Large intestine (tissue), 12 donors: ENCODE measurements at places on chromosomes 13 and 19.
A peak's percentile ranks its signal among the peaks of the same experiment; 100 is the strongest.

DNA sequence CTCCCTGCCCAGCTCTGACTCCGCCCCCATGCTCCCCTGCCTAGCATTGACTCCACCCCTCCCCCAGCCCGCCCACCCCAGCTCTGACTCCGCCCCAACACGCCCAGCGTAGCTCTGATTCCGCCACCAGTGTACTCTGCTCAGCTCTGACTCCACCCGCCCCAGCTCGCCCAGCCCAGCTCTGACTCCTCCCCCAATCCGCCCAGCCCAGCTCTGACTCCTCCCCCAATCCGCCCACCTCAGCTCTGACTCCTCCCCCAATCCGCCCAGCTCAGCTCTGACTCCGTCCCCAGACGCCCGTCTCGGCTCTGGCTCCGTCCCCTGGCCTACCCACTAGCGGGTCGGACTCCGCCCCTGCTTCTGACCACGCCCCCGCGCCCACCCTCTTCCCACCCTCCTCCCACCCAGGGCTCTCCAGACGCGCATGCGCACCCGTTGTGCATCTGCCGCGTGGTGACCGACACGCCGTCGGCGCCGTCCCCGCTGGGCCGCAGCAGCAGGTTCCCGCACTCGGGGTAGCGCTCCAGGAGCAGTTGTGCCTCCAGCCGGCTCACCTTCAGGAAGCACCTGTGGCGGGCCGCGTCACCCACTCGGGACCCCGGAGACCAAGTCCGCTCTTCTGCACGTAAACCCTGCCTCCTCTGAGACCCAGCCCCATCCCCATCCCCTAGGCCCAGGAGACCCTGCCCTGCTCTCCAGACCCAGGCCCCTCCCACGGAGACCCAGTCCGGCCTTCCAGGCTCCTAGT is 10.2 kb downstream of the STAP2 start:
- DNase-seq = peak; percentile 91

DNA sequence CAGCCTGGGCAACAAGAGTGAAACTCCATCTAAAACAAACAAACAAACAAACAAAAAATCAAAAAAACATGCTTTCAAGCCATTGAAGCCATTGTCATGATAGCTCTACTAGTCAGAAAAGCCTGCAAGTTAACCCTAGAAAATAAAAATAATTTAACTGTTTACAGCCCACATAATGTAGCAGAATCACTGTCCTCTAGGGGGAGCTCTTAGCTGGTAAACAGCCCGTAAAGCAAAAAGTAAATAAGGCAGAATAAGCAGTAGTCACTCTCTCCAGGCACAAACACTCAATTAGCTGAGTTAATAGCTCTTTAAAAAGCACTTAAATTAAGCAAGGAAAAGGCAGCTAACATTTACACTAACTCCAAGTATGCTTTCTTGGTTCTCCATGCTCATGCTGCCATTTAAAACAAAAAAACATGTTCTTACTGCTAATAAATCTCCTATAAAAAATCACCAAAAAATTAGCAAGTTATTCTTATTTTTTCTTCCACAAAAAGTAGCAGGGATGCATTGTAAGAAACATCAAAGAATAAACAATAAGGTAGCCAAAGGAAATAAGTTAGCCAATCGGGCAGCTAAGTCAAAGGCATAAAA is 11.3 kb downstream of the LILRB4 start:
- no peak for DNase-seq

- DNase-seq = peak; percentile 3
Measured at GRCh38 chr19:36528921-36529518, 949 bp upstream of the ZNF260 start.

GRCh38 chr19:17460372-17461230 is at the start of gene NXNL1:
Gene NXNL1 (minus strand): TSS chr19:17460926. CDS start chr19:17460869, 57 bp downstream.
- no peak for DNase-seq

DNA sequence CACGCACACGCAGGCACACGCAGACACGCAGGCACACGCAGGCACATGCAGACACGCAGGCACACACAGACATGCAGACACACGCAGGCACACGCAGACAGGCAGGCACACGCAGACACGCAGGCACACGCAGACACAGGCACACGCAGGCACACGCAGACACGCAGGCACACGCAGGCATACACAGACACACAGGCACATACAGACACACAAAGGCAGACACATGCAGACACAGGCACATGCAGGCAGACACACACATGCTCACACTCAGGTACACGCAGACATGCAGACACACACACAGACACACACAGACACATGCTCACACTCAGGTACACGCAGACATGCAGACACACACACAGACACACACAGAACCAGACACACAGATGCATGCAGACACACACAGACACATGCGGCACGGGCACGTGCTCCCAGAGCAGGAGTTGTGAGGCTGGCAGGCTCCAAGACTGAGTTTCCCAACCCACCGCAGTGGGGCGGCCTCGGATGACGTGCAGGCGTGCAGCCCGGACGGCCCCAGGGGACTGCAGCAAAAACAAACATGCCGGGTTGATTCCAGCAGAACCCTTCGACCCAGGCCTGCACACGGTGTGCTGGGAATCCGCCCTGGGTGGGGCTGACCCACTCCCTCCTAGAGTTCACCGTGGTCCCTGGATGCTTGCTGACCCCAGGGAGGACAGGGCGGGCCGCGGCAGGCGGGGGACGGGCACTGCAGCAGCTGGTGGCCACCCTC is 100.0 kb downstream of the GADD45B start:
- no peak for DNase-seq

DNA sequence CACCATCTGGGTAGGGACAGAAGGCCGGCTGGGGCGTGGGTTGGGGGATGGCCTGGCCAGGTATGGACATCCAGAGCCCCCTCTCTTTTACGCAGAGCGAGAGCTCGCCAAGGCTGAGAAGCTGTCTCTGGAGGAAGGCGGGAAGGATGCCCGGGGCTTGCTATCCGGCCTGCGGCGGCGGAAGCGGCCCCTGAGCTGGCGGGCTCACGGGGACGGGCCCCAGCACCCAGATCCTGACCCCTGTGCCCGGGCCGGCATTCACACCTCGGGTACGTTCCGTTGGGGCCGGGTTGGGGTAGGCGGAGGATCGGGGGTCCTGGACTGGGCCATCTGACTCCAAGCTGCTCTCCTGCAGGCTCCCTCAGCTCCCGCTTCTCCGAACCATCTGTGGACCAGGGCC is 8.7 kb upstream of the SCN1B start:
- no peak for DNase-seq

DNA sequence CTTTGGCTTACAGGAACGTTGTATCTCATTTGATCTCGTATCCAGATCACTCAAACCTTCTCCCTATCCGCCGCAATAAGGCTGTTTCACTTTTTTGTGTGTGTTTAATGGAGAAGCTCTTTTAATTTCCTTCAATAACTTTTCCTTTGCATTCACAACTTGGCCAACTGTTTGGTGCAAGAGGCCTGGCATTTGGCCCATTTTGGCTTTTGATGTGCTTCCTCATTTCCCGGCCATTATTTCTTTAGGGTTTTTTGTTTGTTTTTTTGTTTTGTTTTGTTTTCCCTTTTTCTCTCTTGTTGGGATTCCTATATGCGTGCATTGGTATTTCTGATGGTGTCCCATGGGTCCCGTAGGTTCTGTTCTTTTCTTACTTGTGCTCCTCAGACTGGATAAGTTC is 6.1 kb upstream of the UPF3A start:
- DNase-seq = no peak

- peak; percentile 34 for DNase-seq
Measured at GRCh38 chr19:10193790-10194499, 808 bp downstream of the DNMT1 start.

GRCh38 chr19:37977992-37978391 is 71.0 kb downstream of the SIPA1L3 start:
- no peak for DNase-seq

DNA sequence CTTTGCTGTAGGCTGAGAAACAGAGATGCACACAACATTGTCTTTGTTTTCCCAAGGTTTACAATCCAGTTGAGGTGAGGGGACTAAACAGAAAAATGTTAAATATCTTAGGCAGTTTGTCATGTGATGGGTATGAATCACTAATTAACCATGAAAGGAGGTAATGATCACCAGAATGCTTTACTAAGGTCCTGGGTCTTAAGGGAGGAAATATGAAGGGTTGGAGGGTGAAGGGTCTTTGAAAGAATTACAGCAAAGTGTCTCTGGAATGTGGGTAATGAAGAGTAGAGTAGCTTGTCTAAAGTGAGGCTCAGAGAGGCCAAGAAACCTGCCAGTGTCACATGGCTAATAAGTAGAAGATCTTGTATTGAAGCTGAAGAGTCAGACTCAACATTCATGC is 19.0 kb downstream of the BIVM start:
- no peak for DNase-seq

- DNase-seq = no peak
Measured at GRCh38 chr13:29165840-29166239, 345.7 kb downstream of the MTUS2 start.

DNA sequence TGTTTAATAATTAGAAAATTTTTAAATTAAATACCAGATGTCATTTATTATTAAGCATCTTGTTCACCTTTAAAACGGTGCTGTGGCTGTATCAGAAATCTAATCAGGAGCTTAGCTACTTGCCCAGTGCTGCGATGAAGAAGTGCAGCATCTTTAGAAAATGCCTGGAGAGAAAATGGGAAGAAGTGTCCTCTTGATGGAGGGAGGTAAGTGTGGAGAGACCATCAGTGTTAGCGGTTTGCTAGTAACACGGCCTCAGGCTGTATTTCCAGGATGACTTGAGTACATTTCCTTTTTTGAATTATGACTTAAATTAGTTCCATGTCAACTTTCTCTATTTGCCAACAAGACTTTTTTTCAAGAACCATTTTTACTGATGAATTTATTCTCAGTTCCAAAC is 74.1 kb downstream of the SHISA2 start:
- DNase-seq = no peak

DNA sequence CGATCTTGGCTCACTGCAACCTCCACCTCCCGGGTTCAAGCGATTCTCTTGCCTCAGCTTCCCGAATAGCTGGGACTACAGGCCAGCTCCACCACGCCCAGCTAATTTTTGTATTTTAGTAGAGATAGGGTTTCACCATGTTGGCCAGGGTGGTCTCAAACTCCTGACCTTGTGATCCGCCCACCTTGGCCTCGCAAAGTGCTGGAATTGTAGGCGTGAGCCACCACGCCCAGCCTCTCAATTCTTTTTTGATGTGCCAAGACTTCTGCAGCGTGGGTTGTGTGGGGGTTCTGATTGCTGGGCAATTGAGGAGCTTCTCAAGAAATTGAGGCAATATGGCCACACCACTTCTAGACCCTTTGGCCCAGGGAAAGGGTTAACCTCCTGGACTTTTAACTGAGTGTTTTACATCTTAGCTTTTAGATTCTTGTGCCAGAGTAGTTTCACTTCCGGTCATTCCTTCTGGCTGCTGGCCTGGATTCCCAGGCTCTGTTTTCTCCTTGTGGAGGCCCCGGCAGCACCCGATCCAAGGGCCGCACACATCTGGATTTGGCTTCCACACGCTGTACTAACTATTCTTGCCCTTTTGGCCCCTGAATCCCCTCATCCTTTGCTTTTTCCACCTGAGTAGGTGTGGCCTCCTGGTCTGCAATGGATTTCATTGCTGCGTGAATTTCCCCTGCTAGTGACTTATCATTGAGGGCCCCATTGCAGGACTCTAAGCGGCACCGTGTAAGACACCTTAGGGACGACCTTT is 14.7 kb downstream of the SMARCA4 start:
- peak; percentile 91 for DNase-seq

- no peak for DNase-seq
Measured at GRCh38 chr19:14350302-14350701, 30.9 kb upstream of the ADGRE5 start.

GRCh38 chr13:64626105-64626504 is 2604.0 kb downstream of the PCDH9 start:
- DNase-seq = no peak

DNA sequence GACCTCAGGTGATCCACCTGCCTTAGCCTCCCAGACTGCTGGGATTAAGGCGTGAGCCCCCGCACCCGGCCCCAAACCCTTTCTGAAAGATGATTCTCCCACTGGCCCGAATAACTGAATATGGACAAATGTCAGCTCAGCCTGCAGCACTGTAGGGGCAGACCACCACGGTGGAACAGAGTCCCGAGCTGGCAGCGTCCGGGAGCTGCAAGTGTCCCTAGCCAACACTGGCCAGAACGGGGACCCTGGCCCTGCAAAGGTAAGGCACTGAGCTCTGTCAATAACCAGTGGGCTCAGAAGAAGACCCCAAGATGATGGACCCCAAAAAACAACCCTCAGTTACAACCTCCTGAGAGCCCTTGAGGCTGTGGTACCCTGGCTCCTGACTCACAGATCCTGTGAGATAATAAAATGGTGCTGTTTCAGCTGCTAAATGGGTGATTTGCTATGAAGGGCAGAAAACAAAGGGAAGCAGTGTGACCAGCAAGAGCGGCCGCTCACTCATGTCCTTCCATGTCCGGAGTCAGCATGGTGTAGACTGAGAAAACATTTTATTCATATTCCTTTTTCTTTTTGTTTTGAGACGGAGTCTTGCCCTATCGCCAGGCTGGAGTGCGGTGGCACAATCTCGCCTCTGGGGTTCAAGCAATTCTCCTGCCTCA is 1.6 kb downstream of the LSM7 start:
- no peak for DNase-seq

DNA sequence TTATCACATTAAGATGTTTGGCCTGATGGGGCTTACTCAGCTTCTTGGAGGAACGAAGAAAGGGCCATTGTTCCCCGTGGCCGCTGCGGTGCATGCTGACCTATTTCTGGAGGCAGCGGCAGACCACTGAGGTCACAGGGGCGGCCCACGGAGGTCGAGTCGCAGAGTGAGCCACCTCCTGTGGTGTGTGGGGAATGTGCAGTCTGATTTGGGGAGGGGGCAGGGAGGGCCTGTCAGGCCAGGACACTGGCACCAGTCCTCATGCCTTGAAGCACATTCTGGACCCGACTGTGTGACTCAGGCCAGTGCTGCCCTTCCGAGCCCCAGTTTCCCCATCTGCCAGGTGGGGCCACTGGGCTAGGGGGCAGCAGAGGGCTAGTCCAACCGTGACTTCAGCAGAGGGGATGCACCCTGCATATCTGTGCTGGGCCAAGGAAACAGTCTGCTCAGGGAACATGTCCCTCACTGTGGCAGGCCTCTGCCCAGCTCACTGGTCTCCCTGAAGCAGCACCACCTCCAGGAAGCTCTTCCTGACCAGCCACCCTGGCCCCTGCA is 6.3 kb downstream of the SLC7A10 start:
- DNase-seq = no peak

GRCh38 chr19:47633517-47633916 is 24.6 kb downstream of the BICRA start:
- DNase-seq = no peak

- no peak for DNase-seq
Measured at GRCh38 chr19:49491030-49491803, 3.8 kb downstream of the RPL13A start.

GRCh38 chr13:95201814-95202651 is 99.2 kb downstream of the ABCC4 start:
- no peak for DNase-seq

- no peak for DNase-seq
Measured at GRCh38 chr19:1523412-1524286, at the start of gene PLK5. Gene PLK5 (plus strand): TSS chr19:1524077. CDS start chr19:1526997, 2,920 bp downstream.

GRCh38 chr19:33580026-33580644 is 41.6 kb upstream of the CHST8 start:
- no peak for DNase-seq
